Stimulated activated CD4-positive, alpha-beta T cell treated with anti-CD3 and anti-CD28 coated beads, Interleukin-15, amount 100 ng/mL, for 1 hour (primary cell): ENCODE measurements at places on chromosomes 2 and 18.

- no peak for DNase-seq
Observed at GRCh38 chr2:85737481-85737880, 16.3 kb upstream of the ATOH8 start.

GRCh38 chr2:235931676-235932075 lies 236.5 kb downstream of the GBX2 start:
- no peak for DNase-seq

GRCh38 chr2:114729026-114729425 lies 286.6 kb downstream of the DPP10 start:
- no peak for DNase-seq

- no peak for DNase-seq
Observed at GRCh38 chr2:239288951-239289511, 111.8 kb downstream of the HDAC4 start.

GRCh38 chr18:12478269-12479047 lies 70.7 kb downstream of the PRELID3A start:
- DNase-seq, result no peak

DNA sequence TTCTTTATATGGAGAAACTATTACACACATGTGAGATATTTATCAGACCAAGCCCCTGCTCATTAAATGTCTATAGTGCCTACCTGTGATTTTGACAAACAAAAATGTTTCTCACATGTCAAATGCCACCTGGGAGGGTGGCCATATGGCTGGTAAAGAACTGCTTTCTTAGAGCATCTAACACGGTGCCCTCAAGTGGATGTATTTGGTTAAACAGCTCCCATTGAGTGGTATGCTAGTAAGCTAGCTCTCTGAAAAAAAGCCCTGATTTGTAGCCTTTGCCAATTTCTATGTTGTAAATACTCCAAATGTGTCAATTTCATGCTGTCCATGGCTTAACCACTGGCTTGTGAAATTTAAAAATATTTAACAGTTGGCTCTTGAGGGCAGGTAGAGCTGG lies 94.6 kb downstream of the PMAIP1 start:
- DNase-seq, result no peak

GRCh38 chr2:238873381-238873801 lies 25.5 kb downstream of the TWIST2 start:
- no peak for DNase-seq

DNA sequence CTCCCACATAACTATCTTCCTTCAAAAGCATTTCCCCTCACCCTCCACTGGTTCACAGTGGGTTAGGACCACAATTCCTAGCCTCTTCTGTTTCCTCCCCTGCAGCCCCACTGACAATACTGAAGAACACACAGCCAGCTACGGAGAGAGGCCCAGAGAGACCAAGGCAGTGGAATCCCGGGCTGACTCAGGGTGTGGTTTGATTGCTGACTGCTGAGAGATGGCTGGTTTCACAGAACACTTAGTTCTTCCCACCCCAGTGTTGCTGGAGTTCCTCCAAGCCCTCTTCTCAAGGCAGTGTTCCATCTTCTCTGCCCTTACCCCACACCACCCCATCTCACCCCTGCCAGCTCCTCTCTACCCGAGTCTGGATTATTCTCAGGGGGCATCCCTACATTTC lies 43.3 kb upstream of the ZFP36L2 start:
- no peak for DNase-seq

- no peak for DNase-seq
Observed at GRCh38 chr18:76963936-76964335, 141.6 kb downstream of the ZNF236 start.

DNA sequence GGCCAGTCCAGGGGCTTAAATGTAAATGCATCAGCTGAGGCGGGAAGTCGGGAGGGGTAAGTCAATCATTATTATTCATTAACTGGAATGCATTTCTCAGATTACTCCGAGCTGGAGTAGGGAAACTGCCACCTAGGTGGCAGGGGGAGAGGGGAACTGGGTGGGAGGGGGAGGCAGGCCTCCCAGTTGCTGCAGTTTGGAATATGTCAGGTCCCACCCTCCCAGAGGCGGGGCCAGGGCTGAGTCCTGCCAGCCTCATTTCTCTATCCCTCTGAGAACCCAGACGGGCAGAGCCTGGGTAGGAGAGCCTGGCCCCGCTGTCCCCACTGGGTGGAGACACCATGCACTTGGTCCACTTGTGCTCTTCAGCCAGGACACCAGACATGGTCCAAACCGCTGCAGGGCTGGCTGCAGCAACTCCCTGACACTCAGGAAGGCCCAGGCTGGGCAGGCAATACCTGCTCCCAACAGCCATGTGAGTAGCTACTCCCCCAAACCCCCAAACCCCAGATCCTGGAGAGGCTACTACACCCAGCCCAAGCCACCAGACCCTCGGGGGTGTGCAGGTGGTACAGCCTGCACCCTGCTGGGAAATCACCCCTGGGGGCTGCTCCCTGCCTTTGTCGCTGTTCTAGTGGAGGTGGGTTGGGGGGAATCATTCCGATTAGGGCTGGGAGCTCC lies at the start of gene GPBAR1:
TSS of gene GPBAR1 (plus strand) at position 274 of the 681 bp plus-strand sequence. CDS start 1,710 bp downstream, outside the sequence.
- no peak for DNase-seq

- DNase-seq, result no peak
Observed at GRCh38 chr2:128306931-128307460, 11.7 kb downstream of the HS6ST1 start.

- DNase-seq, result no peak
Observed at GRCh38 chr18:34098109-34098508, 126.6 kb downstream of the NOL4 start.

- no peak for DNase-seq
Observed at GRCh38 chr2:100928235-100928634, 73.9 kb upstream of the RPL31 start.

DNA sequence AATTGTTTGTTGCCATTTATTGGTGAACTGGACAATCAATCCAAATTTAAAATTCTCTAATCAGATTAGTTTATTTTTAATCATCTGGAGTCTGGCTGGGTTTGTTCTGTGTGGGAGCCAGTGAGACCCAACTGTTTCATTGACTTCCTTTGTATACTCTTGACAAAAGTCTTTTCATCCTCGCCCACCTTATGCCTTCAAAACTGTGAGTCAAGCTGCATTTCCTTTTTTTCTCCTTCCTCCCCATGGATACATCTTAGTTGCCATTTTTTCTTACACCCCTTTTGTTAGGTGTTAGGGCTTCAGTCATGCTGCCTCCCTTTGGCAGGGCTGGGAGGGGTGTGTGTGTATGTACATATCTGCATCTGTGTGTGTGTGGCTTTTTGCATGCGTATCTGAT lies 117.6 kb downstream of the PRKCE start:
- no peak for DNase-seq
